ENCODE measurements at places on chromosomes 1 and 21.

DNA sequence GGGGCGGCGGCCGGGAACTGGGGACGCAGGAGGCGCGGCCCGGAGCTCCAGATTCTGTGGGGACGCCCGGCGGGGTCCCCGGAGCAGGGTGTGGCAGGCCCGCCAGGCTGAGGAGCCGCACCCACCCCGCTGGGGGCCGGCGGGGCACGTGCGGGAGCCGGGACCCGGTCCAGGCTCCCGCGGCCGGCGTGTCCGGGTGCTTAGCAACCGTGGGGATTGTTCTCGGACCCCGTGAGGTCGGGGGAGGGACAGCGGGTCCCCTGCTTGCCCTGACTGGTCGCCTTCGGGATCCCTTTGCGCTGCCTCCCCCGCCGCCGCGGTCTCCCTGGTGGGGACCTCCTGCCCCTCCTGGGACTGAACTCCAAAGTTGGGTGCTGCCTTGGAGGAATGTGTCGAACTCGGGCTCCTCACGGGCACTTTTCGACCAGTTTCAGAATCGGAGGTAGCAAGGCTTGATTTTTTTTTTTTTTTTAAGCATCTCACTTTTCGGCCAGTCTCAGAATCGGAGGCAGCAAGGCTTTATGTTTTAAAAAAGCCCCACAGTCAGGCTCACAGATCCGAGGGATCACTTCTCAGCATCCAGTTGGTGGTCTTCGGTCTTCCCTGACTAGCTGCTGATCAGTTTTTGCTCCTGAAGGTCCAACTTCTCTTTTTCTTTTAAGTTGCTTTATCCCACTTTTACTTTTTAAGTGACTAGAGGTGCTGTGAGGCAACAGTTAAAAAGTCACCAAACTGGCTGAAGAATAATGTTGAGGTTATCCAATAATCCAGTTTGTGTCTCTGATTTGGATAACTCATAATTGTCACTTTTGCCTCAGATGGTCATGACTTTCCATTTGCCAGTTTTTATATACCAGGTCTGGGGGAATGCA lies 648 bp downstream of the FAM76A start:
- DNase-seq, result peak; percentile 33

- DNase-seq, result no peak
These were observed 52.6 kb downstream of the KIF21B start for GRCh38 chr1:200970771-200971427.

GRCh38 chr1:41838266-41838665 lies 80.5 kb downstream of the HIVEP3 start:
- no peak for DNase-seq

DNA sequence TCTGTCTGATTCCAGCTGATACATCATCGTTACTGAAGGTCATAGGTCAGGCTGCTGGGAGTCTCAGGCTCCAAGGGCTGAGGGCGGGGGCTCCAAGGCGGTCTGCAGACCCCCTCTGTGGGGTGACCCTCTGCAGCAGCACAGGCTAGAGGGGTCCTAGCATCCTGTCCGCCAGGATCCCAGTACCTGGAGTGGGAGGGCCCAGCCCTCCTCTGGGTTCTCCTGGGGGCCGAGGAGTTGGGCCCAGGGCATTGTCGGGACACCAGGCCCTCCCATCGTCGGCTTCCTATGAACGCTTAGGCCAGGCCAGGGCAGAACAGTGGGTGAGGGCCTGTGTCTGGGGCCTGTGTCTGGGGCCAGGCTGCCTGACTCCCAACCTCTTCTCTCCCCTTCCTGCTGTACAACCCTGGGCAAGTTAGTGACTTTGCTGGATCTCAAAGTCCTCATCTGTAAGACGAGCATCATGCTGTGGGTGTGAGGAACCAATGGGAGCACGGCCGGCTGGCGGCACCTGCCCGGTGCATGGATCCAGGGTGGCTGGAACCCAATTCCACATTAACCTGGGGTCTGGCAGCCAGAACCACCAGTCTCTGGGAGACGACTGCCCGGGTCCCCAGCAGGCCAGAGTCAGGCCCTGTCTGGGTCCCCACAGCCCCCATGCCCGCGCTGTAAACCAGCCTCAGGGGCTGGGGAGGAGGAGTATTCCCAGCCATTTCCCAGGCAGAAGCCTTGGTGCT lies 56.2 kb upstream of the COL18A1 start:
- no peak for DNase-seq

DNA sequence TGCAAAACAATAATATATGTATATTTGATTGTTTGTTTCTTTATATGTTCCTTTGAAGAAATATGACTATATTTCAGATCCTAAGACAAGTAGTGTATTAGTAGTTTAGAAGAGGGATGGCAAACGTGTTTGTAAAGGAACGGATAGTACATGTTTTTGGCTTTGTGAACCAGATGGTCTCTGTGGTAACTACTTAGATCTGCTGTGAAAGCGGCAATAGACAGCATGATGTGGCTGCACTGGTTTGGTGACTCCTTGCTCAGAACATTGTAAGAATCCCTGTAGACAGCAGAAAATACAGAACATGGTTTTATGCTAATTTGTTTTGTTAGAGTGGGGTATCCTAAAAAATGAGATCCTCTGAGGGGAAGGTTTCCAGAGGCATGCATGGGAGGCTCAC lies 3.1 kb downstream of the ACADM start:
- no peak for DNase-seq

- no peak for DNase-seq
These were observed at the start of gene HIVEP3 for GRCh38 chr1:41918450-41919043. HIVEP3 (minus strand) TSS chr1:41918922.

DNA sequence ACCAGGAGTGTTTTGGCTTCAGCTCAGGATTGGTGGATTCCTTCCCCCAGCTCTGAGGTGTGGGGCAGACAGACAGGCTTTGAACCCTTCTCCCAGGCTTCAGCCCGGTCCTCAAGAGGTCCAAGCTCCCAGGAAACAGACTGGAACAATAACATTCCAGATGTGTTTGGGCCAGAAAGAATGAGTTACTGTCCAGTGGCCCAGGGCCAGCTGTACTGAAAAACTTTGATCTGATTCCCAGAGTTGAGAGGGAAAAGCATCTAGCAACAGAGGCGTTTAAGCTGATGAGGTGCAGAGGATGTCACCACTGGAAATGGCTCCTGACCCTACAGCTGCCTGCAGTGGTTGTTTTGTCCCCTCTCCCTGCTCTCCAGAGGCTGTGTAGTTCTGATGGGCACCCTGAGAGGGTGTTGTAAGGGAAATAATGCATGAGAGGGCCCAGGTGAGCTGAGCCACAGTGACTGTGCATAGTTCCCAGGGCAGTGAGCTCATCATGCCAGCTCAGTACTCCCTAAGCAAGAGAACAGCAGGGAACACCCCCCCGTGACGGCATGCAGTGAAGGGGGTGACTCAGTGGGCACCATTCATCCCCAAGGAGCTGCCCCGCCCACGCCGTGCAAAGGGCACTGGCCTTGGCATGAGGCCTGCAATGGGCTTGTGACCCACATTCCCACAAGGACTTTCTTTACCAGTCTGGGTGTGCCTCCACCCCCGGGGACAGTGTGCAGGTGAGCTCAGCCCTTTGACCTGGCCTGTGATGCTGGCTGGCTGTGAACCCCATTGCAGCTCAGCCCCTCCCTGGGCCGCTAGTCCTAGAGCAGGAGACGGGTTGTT lies 13.8 kb upstream of the SFN start:
- no peak for DNase-seq

DNA sequence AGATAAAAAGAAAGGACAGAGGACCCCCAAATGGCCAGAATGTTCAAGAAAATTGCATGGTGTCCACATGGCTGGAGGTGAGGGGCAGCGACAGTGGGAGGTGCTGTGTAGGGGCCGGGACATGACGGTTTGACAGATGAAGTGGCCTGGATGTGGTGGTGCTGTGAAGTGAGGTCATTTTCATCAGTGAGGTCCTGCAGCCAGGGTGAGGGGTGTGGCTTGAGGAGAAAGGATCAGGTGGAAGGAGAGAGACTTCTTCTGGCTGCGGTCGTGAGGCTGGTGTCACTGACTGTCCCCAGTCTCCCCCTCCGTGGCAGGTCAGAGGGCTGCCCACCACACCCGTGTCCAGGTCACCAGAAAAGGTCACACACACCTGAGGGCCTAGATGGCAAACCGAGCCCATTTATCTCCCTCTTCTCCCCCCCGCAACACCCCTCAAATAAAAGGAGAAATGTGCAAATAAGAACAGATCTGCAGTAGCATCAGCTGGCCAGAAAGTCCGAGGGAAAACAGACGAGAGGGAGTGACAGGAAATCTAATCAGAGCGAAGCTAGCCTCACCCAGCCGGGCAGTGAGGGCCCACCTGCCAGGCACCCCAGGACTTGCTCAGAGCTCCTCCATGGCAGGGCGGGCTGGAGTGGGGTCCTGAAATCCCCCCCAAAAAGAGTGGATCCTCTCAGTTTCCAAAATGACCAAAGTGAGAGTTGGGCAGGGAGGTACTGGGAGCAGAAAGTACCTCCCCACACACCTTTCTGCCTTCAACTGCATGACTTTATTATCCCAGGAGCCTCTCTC lies 148.5 kb upstream of the EDN2 start:
- DNase-seq, result no peak

GRCh38 chr1:26188477-26188876 lies 1.9 kb upstream of the CATSPER4 start:
- DNase-seq, result no peak

DNA sequence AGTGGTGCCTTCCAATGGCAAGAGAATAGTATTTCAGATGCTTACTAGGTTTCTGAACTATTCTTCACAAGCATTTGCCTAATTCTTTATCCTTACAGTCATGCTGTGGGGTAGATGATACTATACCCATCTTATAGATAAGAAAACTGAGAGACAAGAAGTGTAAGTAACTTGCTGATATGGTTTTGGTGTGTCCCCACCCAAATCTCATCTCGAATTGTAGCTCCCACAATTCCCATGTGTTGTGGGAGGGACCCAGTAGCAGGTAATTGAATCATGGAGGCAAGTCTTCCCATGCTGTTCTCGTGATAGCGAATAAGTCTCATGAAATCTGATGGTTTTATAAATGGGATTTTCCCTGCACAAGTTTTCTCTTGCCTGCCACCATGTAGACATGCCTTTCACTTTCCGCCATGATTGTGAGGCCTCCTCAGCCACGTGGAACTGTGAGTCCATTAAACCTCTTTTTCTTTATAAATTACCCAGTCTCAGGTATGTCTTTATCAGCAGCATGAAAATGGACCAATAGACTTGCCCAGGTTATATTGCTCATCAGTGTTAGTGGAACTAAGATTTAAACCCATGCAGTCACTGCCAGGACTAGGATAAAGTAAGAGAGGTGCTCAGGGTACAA lies 298.7 kb downstream of the GRIK1 start:
- DNase-seq, result no peak

DNA sequence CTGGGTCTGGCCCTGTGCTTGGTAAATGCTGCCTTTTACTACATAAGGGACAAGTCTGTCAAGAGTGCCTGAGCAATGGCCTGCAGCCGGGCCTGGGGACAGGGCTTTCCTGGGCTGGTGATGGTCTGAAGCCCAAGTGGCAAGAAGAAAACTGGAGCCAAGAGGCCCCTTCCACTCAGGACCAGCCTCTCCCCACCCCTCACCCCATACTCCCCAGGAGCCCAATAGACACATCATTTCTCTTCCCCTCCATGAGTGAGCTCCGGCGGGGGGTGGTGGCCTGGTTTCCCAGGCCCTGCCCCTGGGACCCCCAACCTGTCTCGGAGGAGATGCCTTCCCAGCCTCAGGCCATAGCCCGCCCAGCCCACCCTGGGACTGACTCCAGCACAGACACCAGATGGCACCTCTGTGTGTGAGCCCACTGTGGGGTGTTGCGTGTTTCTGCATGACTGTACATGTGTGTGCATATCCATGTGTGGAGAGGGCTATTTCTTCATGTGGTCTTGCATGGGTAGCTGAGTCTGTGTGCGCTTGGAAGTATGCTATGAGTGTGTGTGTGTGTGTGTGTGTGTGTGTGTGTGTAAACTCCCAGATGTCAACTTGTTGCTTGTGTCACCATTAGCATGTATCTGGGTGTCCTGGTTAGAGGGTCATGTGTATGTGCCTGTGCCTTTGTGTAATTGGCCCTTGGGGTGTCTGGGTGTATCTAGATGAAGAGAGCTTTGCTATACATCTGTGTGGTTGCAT lies 14.3 kb upstream of the LRP8 start:
- DNase-seq, result no peak

GRCh38 chr1:112444269-112444668 lies 48.3 kb downstream of the CTTNBP2NL start:
- DNase-seq, result no peak

DNA sequence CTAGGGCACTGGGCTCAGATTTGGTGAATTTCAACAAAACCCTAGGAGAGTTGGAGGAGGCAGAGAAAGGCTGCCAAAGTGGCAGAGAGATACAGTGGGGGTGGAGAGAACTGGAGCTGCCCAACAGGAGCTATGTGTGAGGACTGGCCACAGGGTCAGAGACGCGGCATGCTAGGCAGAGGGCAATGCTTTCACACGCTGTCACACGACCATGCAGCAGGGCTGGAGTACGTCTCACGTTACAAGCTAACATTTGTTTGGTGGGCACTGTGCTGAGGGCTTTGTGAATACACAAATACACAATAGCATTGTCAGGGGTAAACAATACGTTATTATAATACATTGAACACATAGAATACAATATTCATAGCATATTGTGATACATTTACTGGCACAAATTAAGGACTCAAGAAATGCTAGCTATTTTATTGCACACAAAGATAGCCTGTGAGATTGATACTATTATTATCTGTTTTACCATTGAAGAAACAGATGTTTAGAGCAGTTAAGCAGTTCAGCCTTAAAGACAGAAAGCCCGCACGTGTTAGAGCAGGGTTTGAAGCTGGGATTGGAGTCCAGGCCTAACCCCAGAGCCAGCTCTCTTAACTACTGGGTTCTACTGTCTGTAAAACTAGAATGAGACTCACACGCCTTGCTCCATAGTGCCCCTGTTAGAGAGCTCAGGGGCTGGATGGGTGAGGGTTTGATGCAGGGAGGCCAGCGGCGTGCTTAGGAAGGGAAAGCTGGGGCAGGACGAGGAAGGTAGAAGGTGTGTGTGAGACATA lies 4.5 kb downstream of the RAB7B start:
- no peak for DNase-seq

GRCh38 chr1:116914667-116915066 lies 5.0 kb downstream of the PTGFRN start:
- no peak for DNase-seq

- DNase-seq, result no peak
These were observed 17.8 kb upstream of the SERTAD4 start for GRCh38 chr1:210214573-210215409.

DNA sequence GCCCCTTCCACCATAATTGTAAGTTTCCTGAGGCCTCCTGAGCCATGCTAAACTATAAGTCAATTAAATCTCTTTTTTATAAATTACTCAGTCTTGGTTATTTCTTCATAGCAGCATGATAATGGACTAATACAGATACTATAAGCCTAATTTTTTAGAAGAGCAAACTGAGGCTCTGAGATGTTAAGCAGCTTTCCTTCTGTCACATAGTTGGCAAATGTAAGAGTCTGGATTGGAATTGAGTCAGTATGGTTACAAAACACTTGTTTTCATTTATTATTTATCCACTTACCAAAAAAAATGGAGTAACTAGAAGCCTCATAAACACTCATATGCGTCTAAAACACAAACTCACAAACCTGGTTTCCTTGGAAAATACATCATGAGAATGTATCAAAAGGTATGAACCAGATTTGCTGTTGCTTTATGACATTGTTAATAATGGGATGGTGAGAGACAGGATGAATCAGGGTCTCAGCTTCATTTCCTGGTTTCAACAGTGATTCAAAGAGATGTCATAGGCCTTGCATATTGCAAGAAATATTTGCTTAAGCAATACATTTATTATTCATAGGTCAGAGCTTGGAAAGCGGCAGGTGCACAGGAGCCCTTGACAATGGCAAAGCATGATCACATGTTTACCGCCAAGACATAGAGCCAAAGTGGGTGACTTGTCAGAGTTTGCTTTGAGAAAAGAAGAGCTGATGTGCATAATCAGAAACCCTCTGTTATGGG lies 221.5 kb downstream of the GRIK1 start:
- DNase-seq, result no peak

- DNase-seq, result no peak
These were observed 49.1 kb upstream of the DR1 start for GRCh38 chr1:93296555-93297154.
